ENCODE measurements at places on chromosomes 1 and 21.

GRCh38 chr1:168607872-168608428, 31.5 kb downstream of the XCL1 start:
- no peak for DNase-seq

- DNase-seq, result no peak
Observed at GRCh38 chr1:56901716-56902115, 47.1 kb downstream of the C8A start.

- no peak for DNase-seq
Observed at GRCh38 chr1:202187041-202187671, 6.4 kb upstream of the LGR6 start.

DNA sequence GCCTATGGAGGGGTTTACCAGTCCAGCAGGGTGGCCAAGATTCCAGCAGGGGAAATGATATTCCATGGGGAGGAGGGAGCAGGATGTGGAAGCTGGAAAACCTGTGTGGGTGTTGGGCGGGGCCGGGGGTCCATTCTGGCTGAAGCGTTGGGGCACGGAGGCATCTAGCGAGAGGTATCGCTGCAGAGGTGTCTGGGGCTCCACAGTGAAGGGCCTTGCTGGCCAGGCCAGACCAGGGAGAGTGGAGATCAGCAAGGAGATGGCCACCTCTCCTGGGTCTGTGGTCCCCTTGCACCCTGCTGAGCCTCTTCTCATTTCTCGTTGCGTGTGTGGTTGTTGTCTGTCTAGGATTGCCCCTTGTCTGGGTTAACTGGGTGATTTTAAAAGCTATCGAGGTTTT, 6.2 kb downstream of the COQ8A start:
- DNase-seq, result no peak

GRCh38 chr1:46611691-46612221, 4.9 kb downstream of the MOB3C start:
- no peak for DNase-seq

DNA sequence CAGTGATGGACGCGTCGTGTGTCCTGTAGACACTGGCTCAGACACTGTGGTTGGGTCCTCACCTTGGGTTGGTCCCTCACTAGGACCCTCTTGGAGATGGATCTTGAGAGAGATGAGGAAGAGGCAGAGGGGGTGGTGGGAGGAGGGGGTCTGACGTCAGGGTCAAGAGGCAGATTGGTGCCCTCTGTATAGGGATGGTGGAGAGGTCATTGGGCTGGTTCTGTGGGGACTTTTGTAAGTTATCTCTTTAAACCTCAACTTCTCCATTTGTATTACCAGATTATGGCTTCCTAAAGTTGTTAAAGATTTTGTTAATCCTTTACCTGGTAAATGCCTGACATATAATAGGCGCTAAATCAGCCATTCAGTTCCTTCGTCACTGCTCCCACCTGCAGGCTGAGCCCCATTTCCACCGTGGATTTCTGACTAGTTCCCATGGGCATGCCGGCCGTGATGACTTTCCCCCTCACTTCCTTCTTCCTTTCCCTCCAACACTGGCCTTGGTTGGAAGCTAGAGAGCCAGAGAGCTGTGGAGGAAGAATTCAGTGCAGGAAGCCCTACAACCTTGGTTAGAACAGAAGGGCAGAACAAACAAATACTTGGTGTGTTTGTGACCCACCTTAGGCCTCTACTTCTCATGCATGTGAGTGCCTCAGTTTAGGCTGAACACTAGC, 8.6 kb downstream of the H6PD start:
- no peak for DNase-seq

- no peak for DNase-seq
Observed at GRCh38 chr1:160109686-160110085, 5.9 kb upstream of the ATP1A2 start.

DNA sequence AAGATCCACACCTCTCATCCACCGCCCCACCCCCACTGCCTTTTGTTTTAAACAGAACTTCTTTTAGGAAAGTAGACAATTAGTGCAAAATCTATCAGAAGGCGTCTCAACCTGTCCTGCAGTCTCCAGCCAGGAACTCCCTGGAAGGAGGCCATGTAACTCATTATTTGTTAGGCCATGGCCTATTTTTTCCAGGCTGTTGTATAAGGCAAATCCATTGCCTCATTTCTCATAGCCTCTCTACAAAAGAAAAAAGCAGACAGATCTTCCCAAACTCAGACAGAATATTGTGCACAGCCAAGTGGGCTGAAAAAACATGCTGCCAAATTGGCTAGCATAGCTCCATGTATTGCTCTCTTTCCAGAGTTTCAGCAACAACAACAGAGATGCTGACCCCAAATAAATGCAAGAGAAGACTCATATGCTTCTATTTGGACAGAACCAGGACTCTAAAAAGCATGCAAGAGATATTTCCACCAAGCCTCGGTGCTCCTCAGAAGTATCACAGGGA, 770.7 kb upstream of the CXADR start:
- DNase-seq, result no peak

DNA sequence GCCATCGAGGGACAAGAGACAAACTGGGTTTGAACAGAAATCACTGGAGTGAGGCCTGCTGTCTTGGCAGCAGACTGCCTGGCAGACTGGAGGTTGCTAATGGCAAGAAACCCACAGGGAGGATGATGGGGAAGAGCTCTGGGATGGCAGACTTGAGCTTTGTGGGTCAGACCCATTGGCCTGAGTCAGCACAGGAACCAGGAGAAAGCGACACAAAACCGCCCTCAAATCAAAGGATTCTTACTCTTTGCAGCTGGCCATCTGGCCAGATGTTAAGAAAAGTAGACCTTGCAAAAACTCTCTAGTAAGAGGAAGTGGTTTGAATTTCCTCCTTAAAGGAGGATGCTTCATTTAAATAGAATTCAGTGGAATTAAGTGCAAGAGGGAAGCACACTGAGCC, 195.2 kb upstream of the JUN start:
- no peak for DNase-seq

GRCh38 chr1:204254031-204254661, 40.4 kb upstream of the GOLT1A start:
- no peak for DNase-seq

DNA sequence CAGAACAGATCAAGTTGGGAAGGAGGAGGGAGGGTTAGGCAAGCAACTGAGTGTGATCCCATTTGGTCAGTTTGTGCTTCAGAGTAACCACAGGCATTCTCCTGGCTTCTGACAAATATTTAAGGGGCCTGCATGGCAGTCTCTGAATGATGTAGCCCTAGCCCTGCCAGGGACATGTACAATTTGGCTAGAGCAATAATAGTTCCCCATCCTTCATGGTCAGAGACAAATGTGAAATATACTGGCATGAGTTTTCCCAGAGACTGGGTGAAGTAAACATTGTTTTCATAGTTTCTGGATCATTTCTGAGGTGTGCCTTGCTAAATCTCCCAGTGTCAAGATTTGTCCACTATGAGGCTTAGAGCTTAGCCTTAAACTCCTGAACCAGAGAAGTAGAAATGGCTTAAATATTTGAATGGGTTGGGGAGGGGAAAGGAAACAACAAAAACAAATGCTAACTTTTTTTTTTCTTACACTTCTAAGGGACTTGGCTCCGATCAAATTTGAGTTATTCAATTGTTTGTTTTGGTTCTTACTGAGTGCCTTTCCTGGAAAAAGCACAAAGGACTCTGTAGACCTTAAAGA, 42.0 kb upstream of the UBE2U start:
- no peak for DNase-seq

GRCh38 chr1:112603541-112603940, 15.4 kb downstream of the ST7L start:
- no peak for DNase-seq

DNA sequence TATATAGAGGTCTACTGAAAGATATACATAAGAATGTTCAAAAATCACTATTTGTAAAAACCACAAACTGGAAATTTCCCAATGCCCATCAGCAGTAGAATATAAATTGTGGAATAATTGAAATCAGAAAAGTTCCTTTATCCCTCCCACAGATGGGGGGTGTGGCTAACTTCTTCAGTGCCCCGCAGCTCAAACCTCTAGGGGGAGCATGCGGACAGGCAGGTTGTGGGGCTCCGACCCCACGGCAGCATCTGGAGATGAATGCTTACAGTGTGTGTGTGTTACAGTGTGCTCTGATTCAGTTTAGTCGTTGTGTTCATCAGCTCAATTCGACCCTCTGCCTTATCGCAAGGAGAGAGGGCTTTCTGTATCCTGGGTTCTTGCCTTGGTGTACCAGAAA, 262.1 kb upstream of the LRRC7 start:
- DNase-seq, result no peak

DNA sequence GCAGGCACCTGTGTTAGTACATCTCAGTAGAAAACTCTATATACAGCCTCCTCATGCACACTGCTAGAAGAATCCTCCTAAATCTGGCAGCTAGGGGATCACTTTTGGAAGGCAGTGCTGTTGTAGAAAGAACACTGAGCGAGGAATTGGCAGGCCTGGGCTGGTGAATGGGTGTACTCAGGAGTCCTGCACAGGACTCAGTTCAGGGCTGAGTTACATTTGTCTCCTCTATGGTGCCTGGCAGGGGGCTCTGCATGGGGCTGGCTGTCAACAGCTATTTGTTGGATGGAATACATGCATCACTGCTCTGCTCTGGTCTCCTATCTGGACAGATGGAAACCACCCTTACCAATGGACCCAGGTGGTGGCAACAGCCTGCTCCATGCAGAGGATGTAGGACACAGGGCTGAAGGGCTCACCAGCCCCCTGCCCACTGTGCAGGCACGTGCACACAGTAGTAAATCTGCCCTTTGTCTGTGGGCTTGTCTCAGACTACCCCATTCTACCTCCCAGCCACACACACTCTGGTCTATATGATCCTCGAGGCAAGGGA, 74.2 kb downstream of the LRIG2 start:
- no peak for DNase-seq

DNA sequence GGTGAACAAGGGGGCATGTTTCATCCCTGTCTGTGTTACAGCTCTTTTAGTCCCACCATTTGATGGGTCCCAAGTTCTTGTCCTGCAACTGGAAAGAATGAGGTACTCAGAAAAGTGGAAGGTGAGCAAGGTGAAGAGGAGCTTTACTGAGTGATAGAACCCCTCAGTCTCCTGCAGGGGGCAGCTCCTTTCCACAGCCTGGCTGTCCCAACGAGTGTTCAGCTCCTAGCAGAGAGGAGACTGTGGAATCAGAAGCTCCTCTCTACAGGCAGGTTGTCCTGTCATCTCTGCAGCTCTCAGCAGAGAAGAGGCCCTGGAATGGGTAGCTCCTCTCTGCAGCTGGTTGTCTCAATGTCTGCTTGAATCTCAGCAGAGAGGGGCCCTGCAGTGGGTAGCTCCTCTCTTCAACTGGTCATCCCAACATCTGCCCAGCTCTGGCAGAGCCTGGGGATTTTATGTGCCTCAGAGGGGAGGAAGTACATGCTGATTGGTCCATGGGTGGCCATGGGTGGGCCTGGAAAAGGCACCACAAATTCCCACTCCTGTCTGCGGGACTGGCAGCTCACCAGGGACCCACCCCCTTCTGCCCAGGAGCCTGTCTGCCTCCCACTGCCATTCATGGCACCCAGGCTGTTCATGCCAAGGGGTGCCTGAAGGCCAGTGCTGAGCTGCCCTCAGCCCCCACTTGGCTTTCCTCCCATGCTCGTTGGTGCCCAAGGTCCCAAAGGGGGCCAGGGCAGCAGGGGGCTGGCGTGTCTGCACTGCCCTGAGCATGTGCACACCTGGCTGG, 25.7 kb downstream of the LDLRAD1 start:
- DNase-seq, result no peak

GRCh38 chr1:115982400-115982799, 6.1 kb downstream of the SLC22A15 start:
- DNase-seq, result no peak

DNA sequence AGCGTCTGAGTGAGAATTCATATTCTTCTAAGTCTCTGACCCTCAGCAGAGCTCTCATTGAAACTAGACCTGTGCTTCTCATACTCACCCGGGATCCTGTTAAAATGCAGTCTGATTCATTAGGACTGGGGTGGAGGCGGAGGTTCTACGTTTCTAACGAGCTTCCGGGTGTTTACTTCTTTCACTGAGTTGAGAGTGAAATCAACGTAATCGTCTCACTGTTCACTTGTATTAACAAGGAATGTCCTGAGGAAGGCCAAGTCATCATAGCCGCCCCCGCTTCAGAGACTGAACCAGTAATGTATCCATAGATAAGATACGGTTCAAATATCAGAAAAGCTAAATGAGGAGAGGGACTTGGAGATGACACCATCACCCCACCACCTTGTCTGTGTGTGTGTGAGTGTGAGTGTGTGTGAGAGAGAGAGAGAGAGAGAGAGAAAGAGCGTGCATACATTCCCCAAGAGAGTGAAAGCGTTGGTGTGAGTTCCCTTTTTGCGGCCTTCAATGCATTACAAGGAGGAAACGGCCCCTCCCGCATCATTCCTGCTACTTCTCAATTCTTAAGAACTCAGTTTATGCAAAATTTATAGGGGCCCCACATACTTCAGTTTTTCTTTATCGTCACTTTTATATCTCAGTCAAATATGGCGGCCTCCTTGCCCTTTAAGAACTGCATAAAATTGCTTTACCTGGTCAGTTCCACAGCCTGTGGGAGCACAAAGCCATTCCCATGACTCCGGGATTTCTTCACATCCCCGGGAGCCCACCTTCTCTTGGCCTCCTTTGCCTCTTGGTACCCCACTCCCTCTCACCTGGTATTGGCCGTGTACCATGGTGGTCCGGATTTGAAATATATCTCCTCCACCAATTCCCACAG, 19.8 kb downstream of the KMO start:
- DNase-seq, result no peak

GRCh38 chr1:20733360-20733975, 965 bp upstream of the SH2D5 start:
- DNase-seq, result no peak

All from activated naive CD8-positive, alpha-beta T cell treated with anti-CD3 and anti-CD28 coated beads, Interleukin-2, amount 10 ng/mL, durations not matched to agents 7 days and 5 days (primary cell).